NCI-H526 treated with DMSO at 0.1 percent for 48 hours (cell line): ENCODE measurements at places on chromosomes 7 and 10.

- DNase-seq, result no peak
Measured at GRCh38 chr10:86943316-86944030, 13.9 kb downstream of the MMRN2 start.

DNA sequence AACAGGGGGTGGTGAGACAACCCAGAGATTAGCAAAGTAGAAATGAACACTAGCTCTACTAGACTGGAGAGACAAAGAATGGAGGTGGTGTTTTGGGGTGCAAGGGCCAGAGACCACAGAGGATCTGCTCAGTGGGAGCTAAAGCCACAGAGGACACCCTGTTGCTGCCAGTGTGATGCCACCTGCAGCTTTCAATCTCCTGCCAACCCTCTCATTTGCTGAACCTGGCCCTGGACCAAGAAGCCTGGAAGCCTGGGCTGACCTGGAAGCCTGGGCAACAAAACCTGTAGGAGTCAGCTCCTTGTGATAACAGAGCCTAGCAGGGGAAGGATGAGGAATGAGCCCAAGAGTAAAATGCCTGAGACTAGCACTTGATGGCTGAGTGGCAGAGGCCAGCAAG, 81.1 kb upstream of the ADO start:
- DNase-seq, result no peak

GRCh38 chr10:79400146-79401004, 45.0 kb downstream of the ZCCHC24 start:
- DNase-seq, result no peak

- DNase-seq, result no peak
Measured at GRCh38 chr10:62735464-62736167, 68.9 kb upstream of the ADO start.

GRCh38 chr7:154767142-154767541, 235.8 kb downstream of the PAXIP1 start:
- no peak for DNase-seq

DNA sequence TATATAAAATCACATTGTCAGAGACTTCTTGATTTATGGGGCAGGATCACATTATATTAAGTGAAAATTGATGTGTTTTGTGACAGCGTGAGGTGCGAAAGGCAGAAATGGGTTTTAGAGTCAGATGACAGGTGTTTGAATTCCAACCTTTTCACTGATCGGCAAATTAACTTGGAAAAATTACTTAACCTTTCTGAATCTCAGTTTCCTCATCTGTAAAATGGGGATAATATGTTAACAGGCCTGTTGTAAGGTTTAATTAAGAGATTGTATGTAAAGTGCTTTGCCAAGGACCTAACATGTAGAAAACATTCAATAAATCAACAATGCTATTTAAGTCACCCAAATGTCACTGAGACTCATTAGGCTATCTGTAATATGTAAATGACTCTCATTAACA, 221.2 kb upstream of the LYZL1 start:
- no peak for DNase-seq

DNA sequence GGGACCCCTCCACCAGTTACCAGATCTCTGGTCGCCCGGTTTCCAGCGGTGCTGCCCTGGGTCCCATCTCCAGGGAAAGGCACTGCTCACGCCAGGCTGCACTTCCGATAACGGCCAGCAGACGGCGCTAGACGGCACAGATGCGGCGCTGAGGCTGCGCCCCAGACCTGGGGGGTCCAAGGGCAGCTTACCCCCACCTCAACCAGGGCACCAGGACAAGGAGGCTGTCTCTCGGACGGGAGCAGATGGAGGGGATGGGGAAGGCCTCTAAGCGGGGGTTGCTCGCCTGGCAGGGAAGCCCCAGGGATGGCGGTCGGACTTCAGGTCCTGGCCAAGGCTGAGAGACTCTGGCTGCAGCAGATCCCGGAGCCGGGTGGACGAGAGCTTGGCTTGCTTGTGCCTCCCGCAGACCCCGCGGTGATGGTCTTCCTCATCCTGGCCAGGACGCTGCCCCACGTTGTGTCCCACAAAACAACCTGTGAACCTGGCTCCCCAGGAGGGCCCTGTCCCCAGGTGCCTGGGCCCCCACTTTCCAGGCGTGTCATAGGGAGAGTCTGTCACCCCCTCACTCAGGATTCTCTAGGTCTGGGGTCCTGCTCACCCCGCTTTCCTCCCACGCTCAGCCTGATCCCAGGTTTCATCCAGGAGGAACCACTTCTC, 23.9 kb upstream of the ZNF716 start:
- no peak for DNase-seq

DNA sequence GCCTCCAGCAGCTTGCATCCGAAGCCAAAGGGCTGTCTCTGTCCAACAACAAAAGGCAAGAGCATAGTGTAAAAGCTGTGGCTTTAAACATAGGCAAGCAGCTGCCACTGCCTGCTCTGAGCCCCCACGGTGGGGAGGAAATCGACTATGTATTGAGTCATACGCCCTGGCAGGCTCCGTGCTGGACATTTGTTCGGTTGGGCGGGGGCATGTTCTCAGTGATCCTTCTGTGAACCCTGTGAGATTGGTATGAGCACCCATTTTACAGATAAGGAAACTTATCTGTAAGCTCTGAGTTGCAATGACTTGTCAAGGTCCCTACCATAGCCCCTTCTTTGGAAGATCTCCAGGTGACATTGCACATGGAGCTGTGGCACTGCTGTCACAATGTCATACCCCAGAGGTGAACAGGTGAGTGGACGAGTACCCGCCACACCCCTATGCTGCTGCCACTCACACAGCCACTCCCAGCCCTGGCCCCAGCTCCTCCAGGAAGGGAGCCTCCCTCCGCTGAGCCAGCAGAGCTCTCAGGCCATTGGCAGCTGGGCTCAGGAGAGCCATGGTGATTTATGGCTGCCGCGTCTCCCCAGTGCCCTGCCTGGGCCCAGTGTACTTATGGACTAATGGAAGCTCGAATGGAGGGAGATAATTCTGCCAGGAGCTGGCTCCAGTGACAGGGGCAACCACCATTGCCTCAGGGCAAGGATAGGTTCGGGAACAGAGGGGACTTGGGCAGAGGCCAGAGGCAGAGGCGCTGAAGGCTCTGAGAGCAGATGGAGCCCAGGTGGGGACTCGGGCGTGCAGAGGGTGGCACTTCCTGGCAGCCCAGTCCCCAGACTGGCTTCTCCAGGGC, 43.7 kb downstream of the UNC5B start:
- peak; percentile 44 for DNase-seq

GRCh38 chr7:37417107-37417474, 31.6 kb downstream of the ELMO1 start:
- DNase-seq, result no peak

DNA sequence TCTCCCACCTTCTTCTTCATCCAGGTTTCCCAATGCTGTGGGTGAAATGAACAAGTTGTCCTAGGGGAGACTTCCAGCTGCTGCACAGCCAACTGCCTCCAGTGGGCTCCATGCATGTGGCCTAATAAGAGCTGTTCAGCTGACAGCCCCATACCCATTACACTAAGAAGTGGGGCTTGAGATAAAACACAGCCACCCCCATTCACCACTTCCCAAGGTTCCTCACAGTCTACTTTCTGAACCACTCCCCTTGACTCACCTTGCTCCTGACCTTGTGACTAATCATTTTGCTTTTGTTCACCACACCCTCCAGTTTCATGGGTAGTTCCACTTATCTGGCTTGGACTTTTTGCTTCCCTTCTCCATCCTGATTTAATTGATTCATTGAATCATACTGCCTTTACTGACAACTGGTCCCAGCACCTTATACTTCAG, 119.3 kb downstream of the CABCOCO1 start:
- no peak for DNase-seq

DNA sequence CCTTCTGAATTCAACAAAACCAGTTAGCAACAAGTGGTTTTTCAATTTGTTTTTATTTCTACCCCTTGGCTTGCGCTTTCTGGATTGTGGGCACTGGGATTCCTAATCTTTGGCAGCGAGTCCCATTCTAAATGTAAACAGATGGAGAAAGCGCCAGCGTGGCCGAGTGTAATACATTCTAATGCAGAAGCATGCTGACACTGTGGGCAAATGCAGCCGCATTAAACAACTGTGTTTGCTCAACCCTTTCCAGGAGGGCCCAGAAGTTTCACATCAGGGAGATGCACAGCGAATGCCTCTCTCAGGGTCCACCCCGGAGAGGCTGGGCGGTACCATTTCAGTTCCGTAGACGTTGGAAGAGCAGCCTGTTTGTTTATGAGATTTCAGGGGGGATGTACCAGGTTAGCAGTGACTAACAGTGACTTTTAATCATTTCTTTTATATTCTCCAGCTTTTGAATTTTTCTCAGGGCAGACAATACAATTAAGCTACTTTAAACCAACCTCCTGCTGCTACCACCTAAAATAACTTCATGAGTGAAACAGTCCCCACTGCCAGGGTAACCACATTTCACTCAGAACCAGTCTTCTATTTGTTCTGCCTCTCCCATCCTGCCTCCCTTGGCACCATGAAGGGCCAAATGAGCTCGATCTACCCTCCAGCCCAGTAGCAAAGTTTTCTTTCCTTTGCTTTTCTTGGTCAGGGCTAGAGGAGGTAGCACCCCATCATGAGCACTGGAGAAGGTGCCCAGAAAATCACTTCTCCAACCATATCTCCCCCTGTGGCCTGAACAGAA, 164.2 kb upstream of the ITGB1 start:
- DNase-seq, result no peak

- no peak for DNase-seq
Measured at GRCh38 chr10:119375574-119376272, 166.8 kb downstream of the RGS10 start.

GRCh38 chr7:8490391-8491045, 57.1 kb downstream of the NXPH1 start:
- DNase-seq, result no peak

DNA sequence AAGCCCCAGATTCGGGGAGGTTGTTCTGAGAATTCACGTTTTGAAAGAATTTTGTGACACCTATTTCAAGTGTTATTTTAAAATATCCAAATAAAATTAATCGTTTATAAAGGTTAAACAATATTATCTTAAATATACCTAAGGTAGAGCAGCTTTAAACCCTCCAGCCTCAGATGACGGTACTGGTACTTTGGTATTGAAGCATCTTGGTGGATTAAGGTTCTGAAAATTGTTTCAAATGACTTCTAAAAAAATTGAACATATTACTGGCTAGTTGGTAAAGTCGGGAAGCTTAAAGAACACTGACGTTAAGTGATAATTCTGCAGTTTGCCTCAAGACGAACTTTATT, 392 bp upstream of the HUS1 start:
- DNase-seq, result no peak

DNA sequence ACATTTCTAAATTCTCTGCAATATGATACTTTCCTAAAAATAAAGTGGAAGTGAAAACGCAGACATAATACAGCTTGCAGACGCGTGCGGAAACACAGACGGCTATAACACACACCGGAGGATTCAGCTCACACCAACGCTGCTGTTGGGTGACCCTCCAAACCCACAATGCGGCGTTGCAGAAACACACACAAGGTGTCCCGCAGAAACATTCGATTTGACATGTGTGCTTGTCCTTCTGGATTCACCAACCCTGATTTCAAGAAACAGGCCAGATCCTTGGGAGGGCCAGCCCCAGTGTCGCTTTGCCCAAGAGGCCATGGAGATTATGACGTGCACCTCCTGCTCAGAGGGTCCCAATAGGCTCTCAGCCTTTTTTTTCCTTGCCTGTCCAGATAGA, 136.7 kb upstream of the TCERG1L start:
- DNase-seq, result no peak

- peak; percentile 55 for DNase-seq
Measured at GRCh38 chr10:104274762-104275721, 6.1 kb downstream of the GSTO2 start.

- DNase-seq, result no peak
Measured at GRCh38 chr10:35644050-35644950, 2.2 kb upstream of the FZD8 start.

GRCh38 chr7:150520145-150520544, 5.5 kb downstream of the GIMAP7 start:
- DNase-seq, result no peak

GRCh38 chr7:11133436-11133959, 159.8 kb downstream of the PHF14 start:
- DNase-seq, result no peak
